ENCODE measurements at places on chromosomes 4 and X.

- DNase-seq = no peak
These were observed 12.4 kb downstream of the ZFP92 start for GRCh38 chrX:153423652-153424051.

- no peak for DNase-seq
These were observed 438.1 kb upstream of the AR start for GRCh38 chrX:67105758-67106116.

DNA sequence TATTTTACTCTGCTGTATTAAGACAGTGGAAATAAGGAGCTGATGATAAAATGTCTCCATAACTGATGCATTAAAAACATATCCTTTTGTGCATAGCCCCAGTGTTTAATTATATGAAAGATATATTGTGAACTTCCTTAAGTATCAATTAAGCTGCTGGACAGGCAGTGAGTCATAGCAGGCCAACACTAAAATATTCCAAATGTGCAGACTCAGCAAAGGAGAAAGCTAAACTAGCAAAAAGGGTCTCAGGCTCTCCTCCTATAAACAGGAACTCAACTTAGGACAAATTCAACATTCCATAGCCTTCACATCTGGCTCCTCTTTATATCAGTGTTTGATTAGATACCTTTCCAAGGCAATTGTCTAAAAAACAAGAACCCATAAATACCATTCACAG is 15.6 kb downstream of the TNMD start:
- no peak for DNase-seq

GRCh38 chr4:7964459-7964858 is 24.8 kb upstream of the AFAP1 start:
- no peak for DNase-seq

DNA sequence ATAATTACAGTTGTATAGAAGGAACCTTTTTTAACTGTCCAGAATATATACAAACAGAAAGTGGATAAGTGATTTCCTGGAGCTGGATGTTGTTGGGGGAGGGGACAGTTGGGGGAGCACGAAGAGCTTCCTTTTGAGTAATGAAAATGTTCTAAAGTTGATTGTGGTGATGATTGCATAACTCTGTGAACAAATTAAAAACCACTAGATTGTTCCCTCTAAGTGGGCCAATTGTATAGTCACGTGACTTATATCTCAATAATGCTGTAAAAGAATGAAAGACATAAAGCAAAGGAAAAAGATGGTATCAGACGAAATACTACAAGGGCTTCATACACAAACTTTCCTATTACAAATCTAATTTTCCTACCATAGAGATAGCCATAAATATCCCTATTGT is 2.7 kb downstream of the CT55 start:
- no peak for DNase-seq

- DNase-seq = peak; percentile 46
These were observed 25.6 kb downstream of the CHM start for GRCh38 chrX:86021652-86022289.

- DNase-seq = no peak
These were observed 28.5 kb upstream of the SLC25A6 start for GRCh38 chrX:1420371-1420770.

- DNase-seq = no peak
These were observed 353.9 kb downstream of the AFF2 start for GRCh38 chrX:148854306-148854705.

GRCh38 chrX:31070057-31070468 is 1.8 kb downstream of the FTHL17 start:
- no peak for DNase-seq

GRCh38 chr4:173319696-173320095 is 14.5 kb downstream of the HMGB2 start:
- DNase-seq = peak; percentile 48

- no peak for DNase-seq
These were observed 362.2 kb upstream of the EMCN start for GRCh38 chr4:100880011-100880410.
